ENCODE measurements at places on chromosomes 5 and 9. TPM values are rescaled to one million over a fixed set of nuclear protein-coding genes. Genes with fewer than 3 reads are reported as not detected.

The MARVELD2 gene
- total RNA-seq = 1.9 TPM

The SLC6A7 gene
- not detected for total RNA-seq

The HMGCR gene
- total RNA-seq = 42.5 TPM

The HK3 gene
- not detected for total RNA-seq

The C9orf153 gene
- not detected for total RNA-seq

The SLC2A8 gene
- total RNA-seq = 17.9 TPM

The GCNT1 gene
- 1.7 TPM for total RNA-seq

The SPDL1 gene
- 15.3 TPM for total RNA-seq

The PGM5 gene
- total RNA-seq = 1.4 TPM

The PRSS3 gene
- 26.8 TPM for total RNA-seq

The MARCOL gene
- not detected for total RNA-seq

The SLC36A2 gene
- total RNA-seq = not detected

The RASEF gene
- 0.48 TPM for total RNA-seq

The PCDHB4 gene
- 0.53 TPM for total RNA-seq

The ANKRD34B gene
- 0.05 TPM for total RNA-seq

The FOXD4L6 gene
- not detected for total RNA-seq
